ENCODE measurements at places on chromosomes 4 and X.

GRCh38 chr4:7185487-7186030, 6.8 kb upstream of the SORCS2 start:
- DNase-seq: no peak

- DNase-seq: no peak
These were observed 470.2 kb downstream of the IQCM start for GRCh38 chr4:149345424-149345823.

DNA sequence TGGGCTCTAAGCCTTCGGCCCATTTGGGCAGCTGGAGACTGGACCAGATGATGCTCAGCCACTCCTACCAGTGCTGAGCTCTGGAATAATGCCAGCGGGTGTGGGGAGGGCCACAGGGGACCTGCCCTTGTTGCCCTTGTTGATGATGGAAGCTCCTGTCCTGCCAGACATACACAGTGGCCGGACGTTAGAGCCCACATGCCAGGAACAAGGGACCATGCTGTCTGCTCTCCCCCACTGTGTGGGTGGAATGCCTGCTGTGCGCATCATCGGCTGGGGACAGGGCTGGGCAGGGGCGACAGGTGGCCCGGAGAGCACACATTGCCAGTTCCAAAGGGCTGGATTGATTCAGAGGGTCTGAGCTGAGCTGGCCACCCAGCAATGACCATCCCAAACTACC, 2.0 kb downstream of the ABLIM2 start:
- no peak for DNase-seq

- DNase-seq: no peak
These were observed 176.2 kb downstream of the CBR4 start for GRCh38 chr4:168833881-168834280.

GRCh38 chr4:52996261-52997131, 134.4 kb downstream of the RASL11B start:
- no peak for DNase-seq

- DNase-seq: no peak
These were observed 25.7 kb downstream of the PJA1 start for GRCh38 chrX:69139516-69139915.

GRCh38 chrX:124347242-124347641, 879 bp downstream of the SH2D1A start:
- no peak for DNase-seq

All from WTC11 (cell line).